ENCODE measurements at places on chromosomes 12 and 14. TPM values are rescaled to one million over a fixed set of nuclear protein-coding genes. Genes with fewer than 3 reads are reported as not detected.

KLRC4 gene
- total RNA-seq = not detected

NGB gene
- total RNA-seq = not detected

IL31 gene
- not detected for total RNA-seq

P2RX2 gene
- not detected for total RNA-seq

GPR65 gene
- not detected for total RNA-seq

KIAA0586 gene
- 8.2 TPM for total RNA-seq

BRF1 gene
- 29.8 TPM for total RNA-seq

KRT2 gene
- not detected for total RNA-seq

STON2 gene
- 0.79 TPM for total RNA-seq

PPP1R36 gene
- 0.14 TPM for total RNA-seq

TBX3 gene
- total RNA-seq = 28.7 TPM

MOK gene
- total RNA-seq = 25.3 TPM

WSB2 gene
- 69.4 TPM for total RNA-seq

CCDC196 gene
- not detected for total RNA-seq

INHBC gene
- 0.05 TPM for total RNA-seq

IFI27L2 gene
- total RNA-seq = 65.5 TPM

CDH24 gene
- 5.2 TPM for total RNA-seq
